ENCODE measurements at places on chromosomes 6 and 20. TPM values are rescaled to one million over a fixed set of nuclear protein-coding genes. Genes with fewer than 3 reads are reported as not detected.

Gene MUCL3
- total RNA-seq: not detected

- DNase-seq: no peak
Observed at GRCh38 chr6:168196385-168196860, 117.4 kb upstream of the FRMD1 start.

- no peak for DNase-seq
Observed at GRCh38 chr6:53042112-53042511, 23.1 kb upstream of the FBXO9 start.

- no peak for DNase-seq
Observed at GRCh38 chr6:149357726-149358538, 40.4 kb downstream of the TAB2 start.

DNA sequence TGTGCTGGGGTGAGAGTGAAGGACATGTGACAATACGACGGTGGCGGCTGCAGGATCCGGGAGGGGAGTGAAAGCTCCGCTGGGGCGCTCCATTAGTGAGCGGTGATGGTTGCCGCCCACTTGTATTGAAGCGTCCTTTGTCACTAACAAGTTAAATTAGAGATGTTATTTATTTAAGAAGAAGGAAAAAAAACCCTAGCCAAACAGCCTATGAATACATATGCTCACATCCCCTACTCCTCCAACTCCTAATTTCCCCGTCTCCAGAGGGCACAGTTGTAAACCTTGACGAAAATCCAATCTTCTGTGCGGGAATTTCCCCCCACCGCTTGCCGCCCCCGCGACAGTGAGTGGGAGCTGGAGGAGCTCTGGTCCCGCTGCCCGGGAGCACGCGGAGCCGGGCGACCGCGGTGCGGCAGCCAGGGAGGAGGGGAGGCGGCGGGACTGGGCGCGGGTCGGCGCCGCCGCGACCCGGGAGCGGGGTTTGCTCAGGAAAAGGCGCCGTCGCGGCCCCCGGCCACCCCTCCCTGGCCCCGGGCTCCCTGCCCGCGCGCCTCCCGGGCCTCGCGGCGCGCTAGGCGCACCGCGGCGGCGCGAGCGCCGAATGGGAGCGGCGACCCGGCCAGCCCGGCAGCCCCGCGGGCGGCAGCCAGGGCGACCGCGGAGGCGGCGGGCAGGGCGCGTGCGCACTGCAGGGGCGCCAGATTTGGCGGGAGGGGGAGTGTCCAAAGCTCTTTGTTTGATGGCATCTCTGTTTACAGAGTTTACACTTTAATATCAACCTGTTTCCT lies at the start of gene MYB:
TSS of gene MYB (plus strand) at position 767 of the 791 bp plus-strand sequence. CDS start 206 bp downstream, outside the sequence.
- no peak for DNase-seq

GRCh38 chr6:151379933-151380847 lies 11.2 kb downstream of the ZBTB2 start:
- no peak for DNase-seq

- DNase-seq: no peak
Observed at GRCh38 chr6:136024711-136025110, 173.2 kb downstream of the PDE7B start.

GRCh38 chr6:4289770-4290320 lies 154.5 kb upstream of the ECI2 start:
- DNase-seq: no peak

Gene PTGIS
- total RNA-seq: 118 TPM

Gene ABT1
- total RNA-seq: 12.3 TPM

Gene HTR1E
- total RNA-seq: 0.26 TPM

- DNase-seq: no peak
Observed at GRCh38 chr6:111817451-111818120, 55.7 kb downstream of the FYN start.

DNA sequence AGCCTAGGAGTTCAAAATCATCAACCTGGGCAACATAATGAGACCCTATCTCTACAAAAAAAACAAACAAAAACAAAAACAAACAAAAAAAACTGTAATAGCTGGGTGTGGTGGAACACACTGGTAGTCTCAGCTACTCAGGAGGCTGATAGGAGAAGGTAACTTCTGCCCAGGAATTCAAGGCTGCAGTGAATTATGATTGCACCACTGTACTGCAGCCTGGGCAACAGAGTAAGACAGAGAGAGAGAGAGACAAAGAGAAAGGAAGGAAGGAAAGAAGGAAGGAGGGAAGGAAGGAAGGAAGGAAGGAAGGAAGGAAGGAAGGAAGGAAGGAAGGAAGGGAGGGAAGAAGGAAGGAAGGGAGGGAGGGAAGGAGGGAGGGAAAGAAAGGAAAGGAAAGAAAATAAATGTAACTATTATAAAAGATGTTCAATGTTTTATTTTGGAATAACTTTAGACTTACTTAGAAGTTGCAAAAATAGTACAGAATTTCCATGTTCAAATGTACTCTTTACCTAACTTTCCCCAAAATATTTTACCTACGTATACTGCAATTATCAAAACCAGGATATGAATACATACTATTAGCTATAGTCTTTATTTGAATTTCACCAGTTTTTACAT lies 175.2 kb downstream of the KHDC1L start:
- DNase-seq: no peak

DNA sequence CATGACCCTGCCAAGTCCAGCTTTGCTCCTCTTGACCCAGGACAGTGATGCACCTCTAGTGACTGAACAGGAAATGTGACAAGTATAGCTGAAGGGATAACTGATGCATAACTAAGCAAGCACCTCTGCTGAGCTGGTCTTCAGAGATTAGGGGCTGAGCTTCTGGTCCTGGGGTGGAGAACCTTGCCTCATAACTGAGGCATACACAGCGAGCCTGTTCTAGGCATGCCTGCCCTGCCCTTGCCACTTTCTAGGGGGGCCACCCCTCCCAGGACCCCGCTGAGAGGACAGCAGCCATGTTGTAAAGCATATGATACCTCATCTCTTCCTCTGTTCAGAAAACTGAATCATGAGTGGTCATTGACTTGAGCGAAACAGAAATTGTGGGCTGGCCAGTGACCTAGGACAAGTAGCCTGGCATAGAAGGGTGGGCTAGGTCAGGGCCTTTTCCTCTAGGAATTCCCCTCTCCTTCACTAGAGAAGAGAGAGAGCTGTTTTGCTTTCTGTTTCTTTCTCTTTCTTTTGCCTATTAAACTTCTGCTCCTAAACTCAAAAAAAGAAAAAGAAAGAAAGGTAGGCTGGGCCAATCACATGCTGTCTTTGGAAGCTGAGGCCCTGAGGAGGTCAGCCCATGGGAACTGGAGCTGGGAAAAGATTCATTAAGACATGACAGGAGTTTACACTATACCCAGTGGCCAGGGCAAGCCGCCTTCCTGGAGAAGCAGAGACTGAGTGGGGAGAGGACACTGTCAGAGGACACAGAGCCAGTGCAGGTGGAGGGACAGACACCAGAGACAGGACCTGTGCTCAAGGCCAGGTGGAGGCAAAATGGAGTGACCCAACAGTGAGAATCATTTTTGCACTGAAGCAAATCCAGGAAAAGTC lies 23.1 kb downstream of the ALDH5A1 start:
- no peak for DNase-seq

DNA sequence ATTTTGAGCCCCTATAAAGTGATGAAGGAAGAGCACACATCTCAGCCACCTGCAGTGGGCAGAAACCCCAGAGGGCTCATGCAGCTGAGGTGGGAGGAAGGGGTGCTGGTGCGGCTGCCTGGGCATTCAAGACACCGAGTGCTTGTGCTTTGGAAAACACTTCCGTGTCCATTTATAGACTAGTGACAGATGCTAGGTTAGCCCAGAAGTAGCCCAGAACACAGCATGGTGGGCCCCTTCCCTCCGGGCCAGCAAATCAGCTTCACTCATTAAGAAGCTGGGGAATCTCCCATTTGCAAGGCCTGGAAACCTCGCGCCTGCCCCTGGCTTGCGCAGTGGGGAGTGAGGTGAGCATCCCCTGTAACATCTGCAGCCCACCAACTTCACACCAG lies 12.9 kb downstream of the BEND3 start:
- DNase-seq: no peak

Gene ARFGEF3
- total RNA-seq: 9.6 TPM

DNA sequence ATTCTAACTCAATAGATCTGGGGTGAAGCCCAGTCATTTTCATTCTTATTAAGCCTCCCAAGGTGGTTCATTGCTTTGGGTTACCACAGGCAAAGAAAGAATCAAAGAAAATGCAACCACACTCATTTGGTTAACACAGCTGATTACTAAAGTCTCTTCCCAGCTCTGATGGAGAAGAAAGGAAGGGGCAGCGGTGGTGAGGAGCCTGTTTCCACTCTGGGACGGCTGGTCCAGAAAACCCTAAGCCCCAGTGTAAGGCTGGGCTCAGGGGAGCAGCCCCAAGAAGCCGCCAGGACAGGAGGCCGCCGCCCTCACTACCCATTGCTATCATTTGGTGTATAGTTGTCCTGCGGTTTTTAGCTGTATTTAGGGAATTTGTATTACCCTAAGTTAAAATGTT lies 226.9 kb downstream of the CD83 start:
- no peak for DNase-seq

- DNase-seq: no peak
Observed at GRCh38 chr6:17998442-17998841, 11.0 kb upstream of the KIF13A start.

DNA sequence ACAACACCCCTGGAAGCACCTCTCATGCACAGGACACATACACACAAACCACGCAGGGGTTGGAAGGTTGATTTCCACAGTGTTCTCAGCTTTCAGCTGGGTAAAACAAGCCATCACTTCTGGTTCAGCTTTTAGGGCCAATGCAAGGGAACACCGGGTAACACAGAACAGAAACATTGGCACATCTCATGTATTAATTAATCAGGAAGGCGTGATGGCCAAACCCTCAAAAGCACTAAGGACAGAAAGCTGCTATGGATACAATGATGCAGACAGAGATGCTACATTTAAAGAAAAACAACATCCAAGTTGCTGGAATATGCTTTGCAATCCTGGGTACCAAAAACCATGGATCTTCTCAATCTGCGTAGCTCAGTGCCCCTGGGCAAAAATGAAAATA lies 104.3 kb upstream of the BEND6 start:
- no peak for DNase-seq

Gene CENPQ
- total RNA-seq: 15.9 TPM

DNA sequence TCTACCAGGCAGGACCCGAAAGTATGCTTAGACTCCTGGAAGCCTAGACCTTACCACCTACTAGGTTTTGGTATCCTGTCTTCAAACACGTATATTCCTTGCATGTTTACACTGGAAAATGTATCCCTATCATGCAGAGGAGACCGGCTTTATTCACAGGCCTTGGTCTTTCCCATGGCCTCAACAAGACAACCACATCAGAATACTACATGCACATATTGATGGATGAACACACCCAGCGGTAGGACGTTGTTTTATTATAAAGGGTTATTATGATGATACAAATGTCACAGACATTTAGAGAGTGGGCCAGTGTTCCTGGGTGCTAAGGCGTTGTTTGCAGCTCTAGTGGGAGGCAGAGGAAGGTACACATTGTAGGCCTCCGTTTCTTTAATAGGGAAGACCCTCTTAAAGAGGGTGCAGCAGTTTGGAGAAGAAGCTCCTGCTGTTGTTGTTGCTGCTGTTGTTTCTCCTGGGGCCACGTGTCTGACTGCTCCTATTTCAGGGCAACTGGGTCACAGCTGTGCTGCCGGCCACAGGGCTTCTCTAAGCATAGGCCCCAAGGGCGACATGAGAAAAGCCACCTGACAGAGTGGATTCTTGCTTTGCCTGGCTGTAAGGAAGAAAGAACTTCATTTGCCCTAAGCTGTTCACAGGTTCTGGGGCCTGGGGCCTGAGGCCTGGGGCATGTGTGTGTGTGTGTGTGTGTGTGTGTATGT lies 98.3 kb upstream of the SASH1 start:
- no peak for DNase-seq

GRCh38 chr6:85594197-85594930 lies 706 bp upstream of the SNX14 start:
- DNase-seq: no peak

- DNase-seq: no peak
Observed at GRCh38 chr6:37241775-37242428, 15.7 kb upstream of the TBC1D22B start.

GRCh38 chr6:155889410-155889809 lies 433.8 kb upstream of the NOX3 start:
- no peak for DNase-seq

- DNase-seq: peak; percentile 74
Observed at GRCh38 chr6:146913842-146914488, 290.3 kb upstream of the STXBP5 start.

- DNase-seq: no peak
Observed at GRCh38 chr6:3545156-3545555, 88.3 kb upstream of the SLC22A23 start.

- no peak for DNase-seq
Observed at GRCh38 chr6:16184129-16184528, 54.3 kb upstream of the GMPR start.

GRCh38 chr20:44433751-44434538 lies 41.7 kb upstream of the TTPAL start:
- DNase-seq: no peak

- DNase-seq: no peak
Observed at GRCh38 chr6:106617857-106618256, 11.4 kb downstream of the RTN4IP1 start.

DNA sequence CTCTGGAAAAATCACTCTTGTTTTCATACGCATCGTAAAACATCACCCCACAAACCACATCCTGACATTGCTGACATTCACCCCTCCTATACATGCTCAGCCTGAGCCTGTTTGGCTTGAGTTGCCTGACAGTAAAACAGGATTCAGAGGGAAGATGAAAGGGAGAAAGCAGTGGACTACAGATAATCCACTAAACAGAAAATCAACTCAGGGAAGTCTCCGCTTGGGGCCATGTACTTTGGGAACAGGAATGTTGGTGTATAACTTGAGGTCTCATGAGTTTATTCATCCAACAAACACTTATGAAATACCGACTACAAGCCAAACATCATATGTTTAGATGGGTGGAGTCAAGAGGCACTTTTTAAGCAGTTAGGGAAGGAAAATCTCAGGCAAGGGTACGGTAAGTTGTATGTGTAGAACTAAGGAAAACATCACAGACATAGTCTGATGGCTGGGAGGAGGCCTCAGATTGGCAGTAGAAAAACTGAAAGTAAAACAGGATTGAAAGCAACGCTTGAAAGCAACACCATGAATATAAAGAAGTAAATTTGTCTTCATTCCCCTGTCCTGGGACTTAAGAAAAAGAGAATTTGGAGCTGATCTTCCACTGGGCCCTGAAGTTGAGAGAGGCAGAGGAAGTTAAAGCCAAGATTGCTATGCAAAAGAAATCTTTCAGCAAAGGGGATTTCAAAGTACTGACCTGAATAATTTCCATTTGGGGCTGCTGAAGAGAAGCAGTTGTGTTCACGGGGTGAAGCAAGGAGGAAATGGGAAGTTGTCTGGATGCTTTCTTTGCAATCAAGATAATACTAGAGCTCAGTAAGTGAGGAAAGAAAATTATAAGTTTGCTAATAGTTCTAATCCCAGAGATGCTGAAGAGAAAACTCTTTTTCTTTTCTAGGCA lies 28.8 kb downstream of the PDE7B start:
- no peak for DNase-seq

Gene MKKS
- total RNA-seq: 18.1 TPM

GRCh38 chr6:5094327-5094726 lies 9.2 kb downstream of the PPP1R3G start:
- DNase-seq: no peak

Measured in urinary bladder (tissue), 4 donors.